ENCODE measurements at places on chromosomes 13 and 19.

- no peak for DNase-seq
These were observed 348.9 kb downstream of the NDFIP2 start for GRCh38 chr13:79829880-79830279.

DNA sequence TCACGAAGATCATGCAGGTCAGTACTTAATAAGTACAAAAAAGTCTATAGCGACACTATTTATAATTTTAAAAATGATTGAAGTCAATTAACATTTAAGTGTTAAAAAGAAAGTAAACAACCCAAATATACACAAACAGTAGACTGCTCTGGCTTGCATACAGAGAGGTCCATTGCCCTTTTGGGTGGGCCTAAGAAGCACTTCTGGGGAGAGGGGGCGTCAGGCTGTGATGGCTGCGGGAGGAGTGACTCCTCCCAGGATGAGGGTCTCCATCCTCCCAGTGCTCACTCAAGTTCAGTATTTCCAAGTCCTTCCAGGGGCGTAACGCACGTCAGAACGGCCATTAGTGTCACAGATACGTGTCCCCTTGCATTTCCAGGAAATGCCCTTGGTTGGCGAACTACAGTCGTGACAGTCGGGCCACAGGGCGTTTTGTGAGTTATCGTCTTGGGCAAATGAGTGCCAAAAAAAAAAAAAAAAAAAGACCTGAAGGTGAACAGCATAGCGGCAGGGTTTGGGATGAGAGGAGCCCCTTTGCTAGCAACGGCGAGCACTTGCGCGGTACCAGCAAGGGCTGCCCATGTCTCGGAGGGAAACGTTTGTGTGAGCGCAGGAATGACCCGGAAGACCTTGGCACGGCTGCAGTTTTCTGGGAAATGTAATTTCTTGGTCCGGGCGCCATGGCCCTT, at the start of gene SCGB2B2:
Gene SCGB2B2, minus strand, starts transcription at position 463 of the 689 bp plus-strand sequence. CDS start 82,596 bp downstream, outside the sequence.
- DNase-seq, result no peak

DNA sequence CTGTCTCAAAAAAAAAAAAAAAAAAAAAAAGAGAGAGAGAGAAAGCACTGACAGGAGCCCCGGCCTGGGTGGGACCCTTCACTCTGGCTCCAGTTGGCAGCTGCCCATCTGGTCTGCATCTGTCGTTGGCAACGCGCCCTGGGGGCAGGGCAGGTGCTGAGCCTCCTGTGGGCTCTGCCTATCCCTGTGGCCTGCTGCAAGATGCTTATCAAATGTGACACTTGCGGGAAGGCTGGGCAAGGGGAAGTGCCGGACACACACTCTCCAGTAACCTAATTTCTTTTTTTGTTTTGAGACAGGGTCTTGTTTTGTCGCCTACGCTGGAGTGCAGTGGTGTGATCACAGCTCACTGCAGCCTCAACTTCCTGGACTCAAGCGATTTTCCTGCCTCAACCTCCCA, 10.7 kb upstream of the KPTN start:
- DNase-seq, result no peak

DNA sequence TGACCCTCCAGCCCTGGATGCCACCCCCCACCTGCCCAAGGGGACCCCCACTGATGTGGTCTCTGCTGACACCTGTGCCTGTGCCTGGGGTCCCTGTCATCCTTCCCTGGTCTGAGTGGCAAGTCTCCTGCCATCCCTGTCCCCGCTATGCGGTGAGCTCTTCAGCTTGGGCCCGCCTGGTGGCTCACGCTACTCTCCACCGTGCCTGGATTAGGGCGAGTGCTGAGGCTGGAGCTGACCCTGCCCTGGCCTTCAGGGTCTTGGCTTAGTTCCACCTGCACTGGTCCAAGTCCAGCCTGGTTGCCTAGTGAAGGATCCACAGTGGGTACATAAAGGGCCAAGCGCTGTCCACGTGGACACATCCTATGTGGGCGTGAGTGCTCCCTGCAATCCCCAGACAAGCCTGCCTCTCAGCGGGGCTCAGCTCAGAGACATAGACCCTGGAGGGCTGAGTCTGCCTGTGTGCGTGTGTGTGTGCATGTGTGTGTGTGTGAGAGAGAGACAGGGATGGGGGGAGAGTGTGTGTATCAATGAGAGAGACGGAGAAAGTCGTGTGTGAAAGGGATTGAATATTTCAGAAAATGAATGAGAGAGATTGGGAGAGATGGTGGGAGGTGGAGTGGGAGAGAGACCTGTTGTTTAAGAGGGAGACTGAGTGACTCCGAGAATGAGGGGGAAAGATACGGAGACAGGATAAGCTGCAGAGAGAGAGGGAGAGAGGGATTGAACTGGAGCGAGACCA, 22.1 kb downstream of the WTIP start:
- DNase-seq, result no peak

GRCh38 chr13:40776681-40777165, 5.7 kb upstream of the MRPS31 start:
- no peak for DNase-seq

DNA sequence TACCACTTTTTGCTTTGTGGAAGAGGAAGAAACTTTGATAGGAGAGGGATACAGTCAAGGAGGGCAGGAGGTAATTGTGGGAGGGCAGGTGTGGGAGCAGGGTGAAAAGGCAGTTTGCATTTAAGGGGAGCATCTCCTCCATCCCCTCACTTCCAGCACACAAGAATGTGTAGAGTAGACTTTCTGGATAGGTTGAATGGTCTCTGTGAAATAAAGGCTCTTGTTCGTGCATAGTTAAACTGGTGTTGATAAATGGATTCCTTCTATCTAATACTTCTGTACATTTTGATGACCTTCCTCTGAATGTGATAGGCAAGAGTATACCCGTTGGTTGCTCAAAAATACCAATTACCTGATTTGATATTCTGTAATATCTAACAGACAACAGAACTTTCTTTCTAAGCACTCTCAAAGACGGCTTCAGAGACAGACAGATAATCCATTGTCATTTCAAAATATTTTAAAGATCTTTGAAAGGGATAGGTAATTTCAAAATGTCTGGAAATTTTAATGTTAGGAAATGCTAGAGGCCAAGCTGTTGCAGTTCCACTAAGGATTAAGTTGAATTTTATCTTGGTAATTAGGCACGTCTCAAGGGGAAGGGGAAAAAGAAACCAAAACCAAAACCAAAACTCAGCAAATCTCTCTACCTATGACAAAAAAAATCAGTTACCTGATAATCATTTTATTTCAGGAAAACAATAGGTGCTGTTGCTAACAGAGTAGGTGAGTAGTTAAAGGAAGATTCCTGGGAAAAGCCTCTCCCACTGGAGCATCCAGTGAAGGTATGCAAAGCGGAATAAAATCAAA, 302.6 kb downstream of the COG6 start:
- no peak for DNase-seq

- no peak for DNase-seq
These were observed 37.5 kb upstream of the POMP start for GRCh38 chr13:28621449-28621848.

- no peak for DNase-seq
These were observed 3.1 kb downstream of the PCDH8 start for GRCh38 chr13:52845334-52845761.

- no peak for DNase-seq
These were observed 10.3 kb downstream of the COG6 start for GRCh38 chr13:39665763-39666162.

DNA sequence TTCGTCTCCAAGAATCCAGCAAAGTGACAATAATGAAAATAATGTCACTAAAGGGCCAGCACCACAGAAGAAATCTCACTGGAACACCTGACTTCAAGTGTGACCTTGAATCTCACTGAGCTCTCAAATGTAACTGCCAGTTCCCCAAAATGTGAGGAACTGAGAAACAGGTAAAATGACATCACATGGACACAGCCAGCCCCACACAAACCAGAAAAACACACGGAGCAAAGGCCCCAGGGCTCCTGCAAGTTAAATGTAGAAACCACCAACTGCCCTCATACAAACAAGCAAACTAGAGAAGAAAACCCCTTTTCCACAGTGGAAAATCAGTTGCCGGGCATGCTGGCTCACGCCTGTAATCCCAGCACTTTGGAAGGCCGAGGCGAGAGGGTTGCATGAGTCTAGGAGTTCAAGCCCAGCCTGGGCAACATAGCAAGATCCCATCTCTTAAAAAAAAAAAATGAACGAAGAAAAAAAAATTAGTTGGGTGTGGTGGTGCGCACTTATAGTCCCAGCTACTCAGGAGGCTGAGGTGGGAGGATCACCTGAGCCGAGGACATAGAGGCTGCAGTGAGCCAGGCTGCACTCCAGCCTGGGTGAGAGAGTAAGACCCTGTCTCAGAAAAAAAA, 8.7 kb upstream of the KANK2 start:
- DNase-seq, result no peak

DNA sequence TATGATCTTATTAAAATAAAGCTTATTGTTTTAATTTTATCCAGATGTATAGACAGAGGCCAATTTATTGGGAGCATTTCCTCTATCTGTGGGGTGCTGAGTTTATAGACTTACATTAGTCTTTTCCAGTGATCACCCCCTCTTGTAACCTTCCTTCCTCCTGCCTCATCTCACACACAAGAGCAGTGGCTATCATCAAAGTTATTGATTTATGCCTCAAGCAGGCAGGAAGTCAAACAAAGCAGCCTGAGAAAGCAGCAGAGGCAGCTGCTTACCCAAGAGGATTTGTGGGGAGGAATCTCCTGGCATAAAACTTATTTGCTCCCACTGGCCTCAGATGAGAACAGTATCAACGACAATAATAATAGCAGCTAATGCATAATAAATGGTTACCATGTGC, 26.3 kb upstream of the DCLK1 start:
- no peak for DNase-seq

GRCh38 chr19:45472563-45473366, 5.0 kb downstream of the FOSB start:
- no peak for DNase-seq

All from thoracic aorta (tissue), 2 donors.